ENCODE measurements at places on chromosomes 1 and 21. TPM values are rescaled to one million over a fixed set of nuclear protein-coding genes. Genes with fewer than 3 reads are reported as not detected.
A peak's percentile ranks its signal among the peaks of the same experiment; 100 is the strongest.

HTR6 gene
- polyA plus RNA-seq, result 1.6 TPM

NIBAN1 gene
- 3.1 TPM for polyA plus RNA-seq

GRCh38 chr1:37243368-37244082 is 209.2 kb upstream of the GRIK3 start:
- no peak for DNase-seq

NBPF9 gene
- 73.9 TPM for polyA plus RNA-seq

ST6GALNAC3 gene
- polyA plus RNA-seq, result 86.1 TPM

DNA sequence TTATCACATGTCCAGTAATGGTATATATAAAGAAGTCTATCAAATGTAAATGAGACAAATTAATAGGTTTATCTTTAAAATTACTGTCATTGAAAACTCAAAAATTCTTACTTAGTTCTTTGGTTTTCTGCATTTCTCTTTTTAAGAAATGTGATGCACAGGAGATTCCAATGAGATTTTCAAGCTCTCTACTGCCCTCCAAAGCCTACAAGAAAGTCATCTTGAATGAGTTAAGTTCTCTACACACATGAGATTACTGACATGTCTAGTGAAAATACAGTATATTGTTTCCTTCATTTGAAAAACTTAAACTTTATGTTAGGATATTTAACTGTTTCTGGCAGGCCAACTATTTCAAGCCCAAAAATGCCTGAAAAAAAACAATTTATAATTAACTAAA is 68.8 kb downstream of the ITGB3BP start:
- no peak for DNase-seq

RAP1GAP gene
- polyA plus RNA-seq, result 20.2 TPM

GRCh38 chr1:41844781-41845272 is 73.9 kb downstream of the HIVEP3 start:
- no peak for DNase-seq

DNA sequence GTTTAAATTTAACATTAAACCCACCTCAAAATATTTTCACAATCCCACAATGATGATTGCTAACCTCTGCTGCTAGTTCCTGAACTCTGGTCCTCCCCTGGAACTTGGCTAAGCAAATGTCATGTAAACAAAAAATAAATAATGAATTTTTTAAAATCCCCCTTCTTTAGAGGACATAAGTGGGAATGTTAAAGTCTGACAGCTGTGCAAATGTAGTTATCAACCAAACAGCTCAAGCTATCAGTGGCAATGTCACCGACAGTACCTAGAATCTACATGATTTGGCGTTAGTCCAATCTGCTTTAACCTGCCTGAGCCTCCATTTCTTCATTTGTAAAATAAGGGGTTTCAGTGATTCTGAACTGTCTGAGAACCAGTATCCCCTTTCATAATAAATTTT is 67.7 kb downstream of the GDAP2 start:
- DNase-seq, result no peak

GRCh38 chr1:88562991-88563390 is 121.1 kb upstream of the PKN2 start:
- DNase-seq, result no peak

PADI2 gene
- 2.7 TPM for polyA plus RNA-seq

GRCh38 chr1:174230399-174230798 is 71.1 kb downstream of the RABGAP1L start:
- DNase-seq, result no peak

DNA sequence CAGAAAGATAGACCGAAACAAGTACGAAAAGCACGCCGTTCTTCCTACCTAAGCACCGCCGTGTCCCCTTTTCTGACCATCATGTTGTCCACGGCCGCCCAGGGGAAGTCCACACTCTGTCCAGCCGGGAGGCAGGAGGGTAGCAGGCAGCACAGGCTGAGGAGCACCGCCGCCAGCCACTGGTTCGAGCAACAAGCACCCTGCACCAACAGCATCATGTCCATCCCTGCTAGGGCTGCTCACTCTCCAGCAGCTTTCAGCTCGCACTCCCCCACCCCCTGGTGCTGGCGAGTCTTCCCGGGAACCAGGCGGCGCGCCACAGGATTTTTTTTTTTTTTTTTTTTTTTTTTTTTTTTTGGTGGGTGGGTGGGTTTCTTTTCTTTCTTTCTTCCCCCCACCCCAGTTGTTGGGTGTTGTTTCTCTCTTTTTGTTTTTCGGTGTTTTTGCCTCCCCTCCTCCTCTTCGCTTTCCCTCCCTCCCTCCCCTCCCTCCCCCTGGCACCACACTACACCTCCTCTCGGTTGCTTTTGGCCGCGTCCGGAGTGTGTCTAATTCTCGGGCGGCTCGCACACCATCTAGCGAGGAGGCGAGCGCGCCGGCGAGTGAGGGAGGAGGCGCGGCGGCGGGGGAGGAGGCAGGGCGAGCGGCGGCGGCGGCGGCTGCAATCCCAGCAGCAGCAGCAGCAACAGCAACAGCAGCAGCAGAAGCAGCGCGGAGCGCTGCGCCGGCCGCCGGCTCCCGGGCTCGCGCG is at the start of gene NEGR1:
Gene NEGR1 (minus strand): TSS at position 269 of the 751 bp plus-strand sequence.
- peak; percentile 86 for DNase-seq

DNA sequence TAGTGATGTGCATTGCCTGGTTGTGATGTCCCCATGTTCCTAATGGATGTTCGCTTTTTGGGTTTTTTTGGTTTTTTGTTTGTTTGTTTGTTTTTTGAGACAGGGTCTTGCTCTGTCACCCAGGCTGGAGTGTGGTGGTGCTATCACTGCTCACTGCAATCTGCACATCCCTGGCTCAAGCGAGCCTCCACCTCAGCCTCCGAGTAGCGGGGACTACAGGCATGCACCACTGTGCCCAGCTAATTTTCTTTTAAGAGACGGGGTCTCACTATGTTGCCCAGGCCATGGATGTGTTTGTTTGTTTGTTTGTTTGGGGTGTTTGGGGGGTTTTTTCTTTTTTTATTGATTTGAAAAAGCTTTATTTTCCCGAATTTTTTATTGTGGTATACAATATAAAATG is 2.1 kb downstream of the COL6A2 start:
- no peak for DNase-seq

TTC34 gene
- polyA plus RNA-seq, result 1.3 TPM

- no peak for DNase-seq
Observed at GRCh38 chr21:46131838-46132651, 23.3 kb downstream of the FTCD start.

Measured in left kidney (tissue), 8 donors.